ENCODE measurements at places on chromosomes 2 and 18. TPM values are rescaled to one million over a fixed set of nuclear protein-coding genes. Genes with fewer than 3 reads are reported as not detected.
A peak's percentile ranks its signal among the peaks of the same experiment; 100 is the strongest.

SPP2 gene
- total RNA-seq: not detected

CCBE1 gene
- total RNA-seq: 0.77 TPM

DNA sequence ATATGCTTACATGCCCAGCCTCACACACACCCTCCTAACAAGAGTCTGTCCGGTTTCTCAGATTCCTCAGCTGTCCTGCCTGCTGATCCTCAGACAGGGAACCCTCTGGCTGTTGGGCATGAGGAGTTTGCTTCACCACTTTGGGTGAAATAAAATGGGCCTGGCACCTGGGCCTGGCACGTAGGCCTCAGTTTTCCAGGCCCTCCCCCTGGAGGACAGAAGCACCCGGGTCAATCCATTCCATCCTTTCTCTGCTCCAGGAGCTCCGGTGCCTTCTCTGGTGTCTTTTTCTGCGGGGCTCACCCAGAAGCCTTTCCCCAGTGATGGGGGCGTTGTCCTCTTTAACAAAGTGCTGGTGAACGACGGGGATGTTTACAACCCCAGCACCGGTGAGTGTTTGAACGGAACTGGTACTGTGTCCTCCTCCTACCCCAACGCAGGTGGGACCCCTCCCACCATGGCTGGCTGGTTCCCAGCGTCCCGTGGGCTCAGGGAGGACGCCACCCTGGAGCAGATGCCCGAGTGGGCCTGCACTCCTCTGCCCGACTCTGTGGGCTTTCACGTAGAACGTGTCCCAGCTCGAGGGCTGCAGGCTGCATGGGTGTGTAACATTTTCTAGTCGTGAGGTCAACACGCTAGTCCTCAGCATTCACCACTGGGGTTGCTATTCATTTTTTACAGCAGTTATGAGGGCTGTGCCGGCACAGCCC is 62.8 kb downstream of the EMILIN2 start:
- H3K36me3 ChIP-seq: peaks cover 12% of the 10 kb centered on the region
- H3K4me1 ChIP-seq: no peaks in the 10 kb centered on the region
- no peak overlapping the region for H3K27ac ChIP-seq
- DNase-seq: no peak
- H3K4me3 ChIP-seq: no peak overlapping the region

DNA sequence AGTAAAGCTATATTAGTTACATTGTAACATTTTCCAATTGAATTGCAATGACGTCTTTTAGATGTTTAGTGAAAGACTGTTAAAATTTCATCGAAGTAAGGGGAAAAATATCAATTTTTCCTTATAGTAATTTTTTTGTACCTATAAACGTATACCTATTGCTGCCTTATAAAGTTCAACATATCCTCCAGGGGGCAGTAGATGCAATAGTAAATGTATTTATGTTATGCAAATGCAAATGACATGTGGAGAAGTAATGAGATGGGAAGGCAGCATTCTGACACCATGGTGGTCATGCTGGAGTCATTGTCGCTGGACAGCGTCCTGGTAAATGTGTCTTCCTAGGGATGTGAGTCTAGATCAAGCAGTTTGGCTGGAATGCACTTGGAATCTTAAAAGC is 38.7 kb downstream of the MSTN start:
- H3K27me3 ChIP-seq: no peaks in the 10 kb centered on the region
- DNase-seq: no peak
- no peaks in the 10 kb centered on the region for H3K36me3 ChIP-seq
- H3K4me3 ChIP-seq: no peak overlapping the region

DNA sequence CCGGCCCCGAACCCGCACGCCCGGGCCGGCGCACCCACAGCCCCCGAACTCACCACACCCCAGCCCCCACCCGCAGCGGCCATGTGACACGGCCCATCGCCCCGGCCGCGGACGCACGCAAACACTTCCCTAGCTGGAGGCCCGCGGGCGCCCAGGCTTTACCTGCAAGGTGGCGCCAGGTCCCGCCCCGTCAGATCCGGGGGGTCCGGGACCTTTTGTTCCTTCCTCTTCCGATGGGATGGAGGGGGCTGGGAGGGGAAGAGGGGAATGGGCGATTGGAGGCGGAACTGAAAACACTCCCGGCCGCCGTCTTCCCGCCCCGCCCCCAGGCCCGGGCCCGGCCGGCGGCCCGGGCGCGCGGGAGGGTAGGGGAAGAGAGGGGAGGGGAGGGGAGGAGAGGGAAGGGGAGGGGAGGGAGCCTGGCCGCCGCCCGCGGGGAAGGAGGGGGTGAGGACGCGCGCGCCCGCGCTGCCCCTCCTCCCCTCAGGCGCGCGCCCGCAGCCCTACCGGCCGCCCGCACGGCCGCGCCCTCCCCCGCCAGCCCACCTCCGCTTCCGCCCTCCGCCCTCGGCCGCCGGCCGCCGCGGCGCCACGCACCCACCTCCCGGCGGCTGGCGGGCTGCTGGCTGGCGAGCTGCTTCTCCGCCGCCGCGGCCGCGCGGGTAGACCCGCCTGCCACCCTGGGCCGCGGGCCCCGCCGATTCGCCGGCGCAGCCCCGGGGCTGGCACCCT is at the start of gene SMAD2:
Gene SMAD2, minus strand, starts transcription at position 461 of the 732 bp plus-strand sequence. CDS start 33,903 bp downstream, outside the sequence.
- H3K27me3 ChIP-seq: no peaks in the 10 kb centered on the region
- DNase-seq: peak; percentile 93
- H3K4me1 ChIP-seq: peaks cover 32% of the 10 kb centered on the region
- H3K36me3 ChIP-seq: no peaks in the 10 kb centered on the region
- peak within 1 kb of the TSS; percentile 98 for H3K27ac ChIP-seq
- H3K4me3 ChIP-seq: peak within 1 kb of the TSS; percentile 86

DNA sequence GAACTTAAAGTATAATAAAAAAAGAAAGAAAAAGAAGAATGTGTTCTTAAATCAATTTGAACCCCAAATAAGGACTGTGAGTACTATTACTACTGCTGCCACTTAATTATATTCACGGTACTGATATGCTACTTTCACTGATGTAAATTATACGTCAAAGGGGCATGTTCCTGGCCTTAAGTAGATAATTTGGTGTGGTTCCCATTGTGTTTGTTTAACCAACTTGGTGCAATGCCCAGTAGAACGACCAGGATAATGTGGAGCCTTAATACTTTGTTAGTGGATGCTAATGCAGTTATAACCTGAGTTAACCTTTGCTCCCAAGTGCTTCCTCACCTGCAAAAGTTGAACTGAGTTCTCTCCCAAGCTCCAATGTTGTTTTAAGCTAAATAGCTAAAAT is 142.0 kb downstream of the NR4A2 start:
- no peak for DNase-seq
- H3K36me3 ChIP-seq: no peaks in the 10 kb centered on the region
- no peaks in the 10 kb centered on the region for H3K27me3 ChIP-seq
- no peak overlapping the region for H3K4me3 ChIP-seq
- no peak overlapping the region for H3K27ac ChIP-seq

DNA sequence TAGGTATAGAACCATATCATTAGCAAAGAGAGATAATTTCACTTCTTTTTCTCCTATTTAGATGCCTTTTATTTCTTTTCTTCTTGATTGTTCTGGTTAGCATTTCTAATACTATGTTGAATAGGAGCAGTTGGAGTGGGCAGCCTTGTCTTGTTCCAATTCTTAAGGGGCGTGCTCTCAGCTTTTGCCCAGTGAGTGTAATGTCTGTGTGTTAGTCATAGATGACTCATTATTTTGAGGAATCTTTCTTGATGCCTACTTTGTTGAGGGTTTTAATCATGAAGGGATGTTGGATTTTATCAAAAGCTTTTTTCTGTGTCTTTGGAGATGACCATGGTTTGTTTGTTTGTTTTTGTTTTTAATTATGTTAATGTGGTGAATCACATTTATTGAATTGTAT is 1453.1 kb upstream of the SLC39A10 start:
- no peak overlapping the region for H3K4me3 ChIP-seq
- H3K27me3 ChIP-seq: no peaks in the 10 kb centered on the region
- DNase-seq: no peak
- no peak overlapping the region for H3K27ac ChIP-seq
- H3K36me3 ChIP-seq: no peaks in the 10 kb centered on the region

GRCh38 chr2:217338306-217338916 is 478.5 kb upstream of the TNP1 start:
- peaks cover 6% of the 10 kb centered on the region for H3K4me1 ChIP-seq
- H3K4me3 ChIP-seq: no peak overlapping the region
- H3K27me3 ChIP-seq: no peaks in the 10 kb centered on the region
- no peak overlapping the region for H3K27ac ChIP-seq

- H3K36me3 ChIP-seq: no peaks in the 10 kb centered on the region
- H3K4me3 ChIP-seq: no peak overlapping the region
- H3K27ac ChIP-seq: no peak overlapping the region
Measured at GRCh38 chr2:201218780-201219179, 35.8 kb downstream of the CASP10 start.

DNA sequence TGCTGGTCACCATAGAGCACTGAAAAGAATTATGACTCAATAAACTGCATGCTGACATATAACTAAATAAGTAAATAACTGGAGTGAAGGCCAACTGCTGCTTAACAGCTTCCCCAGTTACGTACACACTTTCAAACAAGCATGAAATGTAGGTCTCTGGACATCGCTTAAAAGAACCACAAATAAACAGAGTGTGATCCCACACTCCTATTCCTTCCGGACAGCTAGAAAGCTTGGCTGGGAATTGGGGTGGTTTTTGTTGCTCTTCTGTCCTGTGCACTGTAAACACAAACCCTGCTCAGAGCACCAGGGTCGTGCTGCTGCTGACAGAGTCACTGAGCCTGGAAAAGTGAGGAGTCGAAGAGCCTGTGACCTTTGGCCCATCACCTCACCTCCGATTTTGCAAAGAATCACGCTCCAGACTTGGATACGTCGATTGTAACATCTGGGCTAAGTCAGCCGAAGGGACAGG is 162.7 kb upstream of the NT5C1B start:
- H3K27me3 ChIP-seq: no peaks in the 10 kb centered on the region
- DNase-seq: no peak
- no peak overlapping the region for H3K4me3 ChIP-seq
- peak overlapping the region; percentile 31 for H3K27ac ChIP-seq
- H3K4me1 ChIP-seq: peaks cover 23% of the 10 kb centered on the region

GRCh38 chr2:45850558-45850957 is 199.1 kb downstream of the PRKCE start:
- H3K36me3 ChIP-seq: no peaks in the 10 kb centered on the region
- DNase-seq: no peak
- H3K4me3 ChIP-seq: no peak overlapping the region
- H3K27me3 ChIP-seq: no peaks in the 10 kb centered on the region
